ENCODE measurements at places on chromosomes 12 and 14.

DNA sequence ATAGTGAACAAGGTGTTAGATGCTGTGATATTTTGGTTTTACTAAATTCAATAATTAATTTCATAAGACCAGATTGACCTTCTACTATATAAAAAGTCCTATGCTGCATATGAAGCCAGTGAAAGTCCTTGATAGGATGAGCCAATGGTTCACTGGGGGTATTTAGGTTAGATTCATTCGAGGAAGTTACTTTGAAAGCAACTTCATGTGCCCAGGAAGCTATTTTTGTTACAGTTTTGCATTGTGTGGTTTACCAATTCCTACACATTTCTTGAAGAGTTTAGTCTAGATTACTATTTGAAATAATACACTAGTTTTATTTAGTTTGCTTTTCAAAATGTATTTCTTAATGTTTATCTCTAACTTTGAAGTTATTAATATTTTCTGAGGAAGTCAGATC is 58.5 kb upstream of the RMST start:
- no peak for DNase-seq

- DNase-seq, result no peak
These were observed 139.3 kb downstream of the CALM1 start for GRCh38 chr14:90536092-90536491.

- no peak for DNase-seq
These were observed 21.1 kb upstream of the CORO1C start for GRCh38 chr12:108752387-108752786.

- DNase-seq, result no peak
These were observed 38.3 kb downstream of the SSPN start for GRCh38 chr12:26233631-26234030.

- peak; percentile 51 for DNase-seq
These were observed 47.2 kb downstream of the ATL1 start for GRCh38 chr14:50607181-50607580.

GRCh38 chr14:61649283-61649682 is 46.0 kb upstream of the HIF1A start:
- DNase-seq, result no peak

DNA sequence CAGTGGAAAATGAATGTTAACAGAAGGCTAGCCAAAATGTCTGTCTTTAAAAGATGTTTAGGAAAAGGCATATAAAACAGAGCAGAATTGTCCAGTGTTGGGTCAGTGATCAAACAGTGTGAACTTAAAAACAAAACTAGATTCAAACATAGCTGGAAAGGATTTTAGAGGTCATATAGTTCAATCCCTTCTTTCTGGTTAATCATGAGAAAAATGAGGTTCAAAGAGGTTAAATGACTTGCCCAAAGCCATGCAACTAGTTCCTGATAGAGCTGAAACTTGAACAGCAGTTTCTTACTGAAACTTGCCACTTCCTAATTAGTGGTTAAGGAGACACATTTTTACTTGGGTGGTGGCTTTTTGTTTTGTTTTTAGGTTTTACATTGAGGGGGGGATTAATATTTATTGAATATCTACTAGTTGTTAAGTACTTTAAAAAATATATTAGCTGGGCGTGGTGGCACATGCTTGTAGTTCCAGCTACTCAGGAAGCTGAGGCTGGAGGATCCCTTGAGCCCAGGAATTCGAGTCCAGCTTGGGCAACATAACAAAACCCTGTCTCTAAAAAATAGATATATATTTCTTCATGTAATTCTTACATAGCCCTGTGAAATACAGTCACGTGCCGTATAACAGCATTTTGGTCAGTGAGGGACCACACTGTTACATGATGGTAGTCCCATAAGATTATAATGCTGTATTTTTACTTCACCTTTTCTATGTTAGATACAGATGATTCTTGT is 20.4 kb downstream of the ACVR1B start:
- DNase-seq, result no peak

GRCh38 chr14:83883732-83884131 is 1646.2 kb upstream of the FLRT2 start:
- no peak for DNase-seq

DNA sequence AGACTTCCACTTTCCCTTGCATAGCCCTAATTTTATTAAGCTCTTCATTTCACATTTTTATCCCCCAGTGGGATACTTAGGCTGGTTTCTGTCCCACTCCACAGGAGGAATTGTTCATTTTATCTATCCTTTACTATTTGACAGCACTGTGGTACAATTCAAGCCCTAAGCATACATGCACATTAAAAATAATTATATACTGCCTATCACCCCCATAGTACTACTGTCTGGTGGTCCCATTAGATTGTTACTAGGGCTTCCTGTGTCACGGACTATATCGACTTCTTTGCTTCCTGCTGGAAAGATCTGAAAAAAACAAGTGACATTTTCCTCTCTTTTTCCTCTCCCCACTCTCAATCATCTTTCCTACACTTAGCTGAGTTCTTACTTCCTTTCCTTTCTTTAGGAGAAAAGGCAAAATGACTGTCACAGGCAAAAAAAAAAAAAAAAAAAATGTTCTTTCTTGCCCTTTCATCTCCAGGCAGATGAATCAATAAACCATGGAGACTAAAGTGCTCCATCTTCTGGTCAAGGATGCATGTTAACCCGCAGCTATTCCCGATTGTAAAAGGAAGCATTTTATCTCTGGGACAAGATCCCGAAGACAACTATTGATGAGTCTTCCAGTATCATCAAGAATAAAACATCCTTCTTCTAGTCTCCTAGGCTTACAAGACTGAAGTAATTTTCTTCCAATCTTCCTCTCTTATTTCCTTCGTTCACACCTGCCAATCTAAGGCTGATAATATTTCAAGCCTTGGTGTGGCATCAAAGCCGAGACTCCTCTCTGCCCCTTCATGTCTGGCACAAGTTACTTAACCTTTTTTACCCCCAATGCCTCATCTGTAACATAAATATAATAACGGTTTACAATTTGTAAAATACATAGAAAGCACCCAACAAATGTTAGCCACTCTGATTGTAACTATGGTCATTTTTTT is 94.4 kb upstream of the PLEKHG7 start:
- no peak for DNase-seq

- DNase-seq, result no peak
These were observed 71.2 kb downstream of the NINJ2 start for GRCh38 chr12:592024-592505.

GRCh38 chr12:109999983-110000505 is 814 bp downstream of the ANKRD13A start:
- DNase-seq, result no peak

- DNase-seq, result no peak
These were observed 13.7 kb upstream of the TMEM106C start for GRCh38 chr12:47949441-47950341.

DNA sequence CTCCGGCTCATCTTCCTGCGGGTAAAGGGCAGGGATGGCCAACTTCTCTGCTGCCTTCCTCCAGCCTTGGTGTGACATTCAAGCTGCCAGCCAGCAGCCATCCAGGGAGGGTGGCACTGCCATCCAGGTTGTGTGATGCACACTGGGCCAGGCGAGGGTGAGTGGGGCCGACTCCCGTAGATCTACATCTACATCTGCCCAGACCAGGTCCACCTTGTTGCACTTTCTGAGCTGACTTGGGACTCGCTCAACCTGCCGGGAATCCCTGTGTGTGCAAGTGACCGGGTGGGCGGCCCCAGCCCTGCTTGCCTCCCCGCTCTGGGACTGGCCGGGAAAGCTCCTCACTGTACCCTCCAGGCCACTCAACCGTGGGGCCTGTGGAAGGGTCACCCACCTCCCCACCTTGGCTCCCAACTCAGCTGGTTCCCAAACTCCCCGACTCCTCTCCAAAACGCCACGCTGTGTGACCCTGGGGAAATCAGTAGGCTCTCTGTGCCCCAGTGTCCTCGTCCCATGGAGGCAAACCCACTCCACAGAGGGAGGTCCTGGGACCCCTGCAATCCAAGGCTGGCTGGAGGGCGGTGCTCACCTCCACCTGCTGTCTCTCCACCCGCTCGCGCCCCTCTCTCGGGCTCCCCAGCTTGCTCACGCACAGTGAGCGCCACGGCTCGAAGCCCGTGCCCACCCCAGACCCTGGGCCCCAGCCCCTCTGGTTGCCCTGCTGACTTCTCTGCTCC is 14.7 kb downstream of the JAG2 start:
- DNase-seq, result no peak

DNA sequence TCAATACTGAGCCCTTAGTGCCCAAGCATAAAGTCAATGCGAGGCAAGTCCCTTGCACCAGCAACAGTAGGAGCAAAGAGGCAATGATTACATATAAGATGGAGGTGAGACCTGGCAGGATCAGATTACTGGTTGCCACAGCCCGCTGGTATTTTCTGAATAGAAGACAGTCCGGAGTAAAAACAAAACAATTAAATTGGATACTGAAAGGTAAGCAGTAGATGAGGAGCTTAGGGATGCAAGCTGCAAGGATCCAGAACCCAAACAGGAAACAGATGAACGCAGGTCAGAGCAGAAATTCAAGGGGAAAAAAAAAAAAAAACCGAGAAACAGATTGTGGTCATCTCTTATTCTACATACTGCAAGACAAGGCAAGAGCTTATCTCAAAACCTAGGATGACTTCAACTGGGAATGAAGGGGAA is 119.6 kb downstream of the MED13L start:
- DNase-seq, result no peak

DNA sequence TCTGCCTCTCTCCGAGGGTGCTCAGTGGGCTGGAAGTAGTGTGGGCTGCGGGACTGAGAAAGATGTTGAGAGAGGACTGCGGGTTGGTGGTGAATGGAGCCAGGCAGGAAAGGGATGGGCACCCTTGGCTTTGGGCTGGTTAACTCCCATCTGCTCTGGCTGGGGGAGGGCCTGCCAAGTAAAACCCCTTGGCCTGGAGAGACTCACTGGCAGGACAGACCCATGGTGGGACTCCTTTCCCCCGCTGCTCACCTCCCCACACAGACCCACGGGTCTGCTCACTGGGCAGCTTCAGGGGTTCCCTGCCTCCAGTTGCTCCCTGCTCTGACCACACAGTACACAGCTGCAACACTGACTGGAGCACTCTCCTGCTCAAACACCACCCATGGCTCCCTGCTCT is 54.1 kb downstream of the KRT80 start:
- DNase-seq, result no peak

DNA sequence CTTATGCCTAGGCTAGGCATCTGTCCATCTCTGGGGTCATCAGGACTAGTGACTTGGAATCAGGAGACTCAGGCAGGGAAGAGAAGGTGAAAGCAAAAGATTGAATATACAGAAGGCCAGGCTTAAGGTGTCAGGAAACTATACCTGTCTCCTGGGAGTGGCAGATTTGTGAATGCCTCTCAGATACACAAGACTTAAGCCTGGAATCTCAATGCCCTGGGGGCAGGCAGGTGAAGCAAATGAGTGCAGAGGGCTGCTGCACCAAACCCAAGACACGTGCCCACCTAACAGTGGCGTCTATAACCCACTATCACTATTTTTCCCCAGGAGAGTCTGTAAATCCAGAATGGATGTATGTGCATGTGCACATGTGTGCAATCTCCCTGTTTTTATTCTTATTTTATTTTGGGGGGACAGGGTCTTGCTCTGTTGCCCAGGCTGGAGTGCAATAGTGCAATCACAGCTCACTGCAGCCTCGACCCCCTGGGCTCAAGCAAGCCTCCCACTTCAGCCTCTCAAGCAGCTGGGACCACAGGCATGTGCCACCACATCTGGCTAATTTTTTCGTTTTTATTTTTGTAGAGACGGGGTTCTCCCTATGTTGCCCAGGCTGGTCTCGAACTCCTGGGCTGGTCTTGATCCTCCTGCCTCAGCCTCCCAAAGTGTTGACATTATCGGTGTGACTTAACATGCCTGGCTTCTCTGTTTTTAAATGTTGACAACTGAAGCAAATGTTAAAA is 31.9 kb upstream of the FOS start:
- no peak for DNase-seq
